ENCODE measurements at places on chromosomes 11 and 22. TPM values are rescaled to one million over a fixed set of nuclear protein-coding genes. Genes with fewer than 3 reads are reported as not detected.
A peak's percentile ranks its signal among the peaks of the same experiment; 100 is the strongest.

Gene GRM5
- not detected for total RNA-seq

DNA sequence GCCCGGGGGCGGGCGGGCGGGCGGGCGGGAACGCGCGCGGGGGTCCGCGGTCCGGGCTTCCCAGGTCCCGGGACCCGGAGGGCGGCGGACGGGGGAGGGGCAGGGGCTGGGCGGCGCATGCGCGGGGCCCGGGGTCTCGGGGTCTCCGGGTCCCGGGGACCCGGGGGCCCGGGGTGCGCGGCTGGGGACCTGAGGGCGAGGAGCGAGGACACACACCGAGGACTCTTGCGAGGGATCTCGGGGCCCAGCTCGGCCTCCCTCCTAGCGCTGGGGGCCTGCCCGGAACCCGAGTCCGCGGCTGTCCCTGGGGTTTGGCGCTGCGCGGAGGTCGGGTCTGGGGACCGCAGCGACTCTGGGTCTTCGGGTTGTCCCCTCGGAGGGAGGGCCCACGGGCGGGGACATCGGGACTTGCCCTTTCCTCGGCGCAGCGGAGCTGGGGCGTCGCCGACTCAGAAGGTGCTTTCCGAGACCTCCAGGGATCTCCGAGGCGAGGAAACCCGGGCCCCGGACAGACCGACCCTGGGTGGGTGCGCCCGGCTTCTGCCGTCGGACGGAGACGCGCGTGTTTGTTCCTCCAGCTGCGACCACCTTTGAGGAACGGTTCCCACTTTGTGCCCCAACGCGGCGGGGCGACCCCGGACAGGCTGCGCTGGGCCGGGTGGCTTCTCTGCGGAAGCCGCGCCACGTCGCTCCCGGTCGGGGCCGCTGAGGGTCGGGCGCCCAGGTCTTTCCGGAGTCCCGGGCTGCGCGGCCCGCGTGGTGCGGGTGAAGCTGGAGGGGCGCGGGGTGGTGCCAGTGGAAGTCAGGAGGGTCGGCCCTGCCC, 540 bp downstream of the PPARA start:
- H3K4me3 ChIP-seq: peak overlapping the region; percentile 78
- H3K4me1 ChIP-seq: peaks cover 14% of the 10 kb centered on the region
- peaks cover 6% of the 10 kb centered on the region for H3K36me3 ChIP-seq
- peak overlapping the region; percentile 29 for H3K27ac ChIP-seq
- H3K27me3 ChIP-seq: peaks cover 9% of the 10 kb centered on the region
- DNase-seq: peak; percentile 69

DNA sequence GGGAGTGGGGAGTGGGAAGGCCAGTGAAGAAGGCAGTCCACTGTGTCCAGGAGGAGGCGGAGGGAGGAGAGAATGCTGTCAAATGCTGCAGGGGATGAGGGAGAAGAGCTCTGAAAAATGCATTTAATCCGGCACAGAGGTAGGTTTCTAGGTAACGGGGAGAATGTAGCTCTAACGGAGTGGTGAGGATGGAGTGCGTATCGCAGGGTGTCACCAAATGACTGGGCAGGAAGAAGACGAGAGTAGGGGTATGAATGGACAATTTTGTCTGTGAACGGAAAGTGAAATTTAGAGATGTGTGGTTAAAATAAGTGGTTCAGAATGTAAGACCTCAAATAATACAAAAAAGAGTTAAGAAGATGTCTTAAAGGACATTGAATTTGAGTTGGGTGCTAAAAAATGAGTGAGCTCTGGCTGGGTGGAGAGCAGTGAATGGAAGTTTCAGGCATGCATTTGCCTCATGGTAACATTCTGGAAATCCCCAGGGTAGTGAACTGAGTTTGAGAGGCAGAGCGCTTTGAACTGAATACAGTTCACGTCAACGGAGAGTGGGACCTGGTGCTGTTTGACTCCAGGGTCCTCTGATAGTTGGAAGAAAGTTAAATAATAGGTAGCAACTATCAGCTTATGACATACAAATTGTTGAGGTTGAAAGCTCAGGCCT, 81.3 kb upstream of the CADM1 start:
- peaks cover 3% of the 10 kb centered on the region for H3K27me3 ChIP-seq
- no peaks in the 10 kb centered on the region for H3K36me3 ChIP-seq
- no peak for DNase-seq

- H3K4me1 ChIP-seq: no peaks in the 10 kb centered on the region
- DNase-seq: no peak
- H3K36me3 ChIP-seq: no peaks in the 10 kb centered on the region
Measured at GRCh38 chr22:20174785-20175596, 24.1 kb upstream of the CCDC188 start.

- H3K4me3 ChIP-seq: no peak overlapping the region
- DNase-seq: no peak
- H3K4me1 ChIP-seq: no peaks in the 10 kb centered on the region
- H3K27ac ChIP-seq: no peak overlapping the region
- no peaks in the 10 kb centered on the region for H3K27me3 ChIP-seq
Measured at GRCh38 chr11:99368583-99368982, 347.8 kb downstream of the CNTN5 start.
